Stimulated activated CD8-positive, alpha-beta memory T cell treated with anti-CD3 and anti-CD28 coated beads, Interleukin-7, amount 100 ng/mL, for 1 hour (primary cell): ENCODE measurements at places on chromosomes 13 and 19.

GRCh38 chr13:76886292-76887075, at the start of gene KCTD12:
Gene KCTD12, minus strand, starts transcription at chr13:76886405. Its CDS starts 257 bp downstream, at chr13:76886148.
- peak; percentile 52 for DNase-seq

- DNase-seq = no peak
These were observed 482.0 kb downstream of the DIAPH3 start for GRCh38 chr13:59681636-59682311.

DNA sequence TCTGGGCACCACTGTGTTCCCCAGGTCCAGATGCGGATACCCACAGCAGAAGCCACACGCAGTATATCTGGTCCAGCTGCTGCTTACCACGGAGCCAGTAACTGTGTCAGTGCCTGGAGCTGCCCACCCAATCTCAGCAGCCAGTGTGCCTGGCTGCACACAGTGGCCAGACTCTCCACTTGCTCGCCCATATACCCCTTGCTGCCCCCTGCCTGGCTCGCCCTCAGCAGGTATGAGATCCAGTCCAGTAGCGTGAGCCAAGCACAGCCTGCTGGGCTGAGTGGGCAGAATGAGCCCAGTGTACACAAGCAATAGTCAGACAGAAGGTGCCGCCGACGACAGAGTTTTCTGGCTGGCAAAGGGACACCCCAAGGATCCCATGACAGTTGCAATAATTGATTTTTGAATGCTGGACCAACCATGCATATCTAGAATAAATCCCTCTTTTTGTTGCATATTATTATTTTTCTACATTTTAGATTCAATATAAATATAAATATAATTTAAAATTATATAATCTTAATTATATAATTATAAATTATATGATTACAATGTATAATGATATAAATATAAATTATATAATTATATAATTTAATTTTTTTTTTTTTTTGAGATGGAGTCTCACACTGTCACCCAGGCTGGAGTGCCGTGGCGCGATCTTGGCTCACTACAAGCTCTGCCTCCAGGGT, 918.8 kb upstream of the MIR17HG start:
- DNase-seq = no peak

DNA sequence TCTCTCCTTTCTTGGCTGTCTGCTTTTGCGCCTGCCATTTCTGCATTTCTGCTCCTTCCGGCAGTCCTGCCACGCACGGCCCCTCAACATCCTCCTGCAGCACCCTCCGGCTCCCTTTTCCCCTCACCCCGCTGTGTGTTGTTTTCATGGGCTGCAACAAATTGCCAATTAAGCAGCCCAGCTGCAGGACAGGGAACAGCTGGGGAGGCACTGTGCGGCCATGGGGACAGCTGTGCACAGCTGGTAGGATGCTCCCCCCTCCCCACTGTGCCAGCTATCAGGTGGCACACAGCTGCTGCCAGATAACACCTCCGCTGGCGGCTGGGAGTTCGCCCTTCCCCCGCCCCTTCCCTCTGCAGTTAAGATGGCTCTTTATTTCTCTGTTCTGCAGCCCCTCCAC, 25.4 kb downstream of the LYL1 start:
- DNase-seq = no peak

- no peak for DNase-seq
These were observed 19.0 kb upstream of the IL17D start for GRCh38 chr13:20684546-20684945.

- DNase-seq = no peak
These were observed 11.6 kb downstream of the DIAPH3 start for GRCh38 chr13:60152114-60152513.

- no peak for DNase-seq
These were observed 1120.4 kb upstream of the PCDH9 start for GRCh38 chr13:68350554-68350953.
